Thoracic aorta (tissue), 2 donors: ENCODE measurements at places on chromosomes 2 and 18.

GRCh38 chr2:178892751-178893625 is 85.8 kb upstream of the TTN start:
- DNase-seq = no peak

- no peak for DNase-seq
Measured at GRCh38 chr2:193907561-193907960, 1712.8 kb upstream of the TMEFF2 start.

GRCh38 chr2:71277536-71278103 is 50.7 kb upstream of the PAIP2B start:
- no peak for DNase-seq

DNA sequence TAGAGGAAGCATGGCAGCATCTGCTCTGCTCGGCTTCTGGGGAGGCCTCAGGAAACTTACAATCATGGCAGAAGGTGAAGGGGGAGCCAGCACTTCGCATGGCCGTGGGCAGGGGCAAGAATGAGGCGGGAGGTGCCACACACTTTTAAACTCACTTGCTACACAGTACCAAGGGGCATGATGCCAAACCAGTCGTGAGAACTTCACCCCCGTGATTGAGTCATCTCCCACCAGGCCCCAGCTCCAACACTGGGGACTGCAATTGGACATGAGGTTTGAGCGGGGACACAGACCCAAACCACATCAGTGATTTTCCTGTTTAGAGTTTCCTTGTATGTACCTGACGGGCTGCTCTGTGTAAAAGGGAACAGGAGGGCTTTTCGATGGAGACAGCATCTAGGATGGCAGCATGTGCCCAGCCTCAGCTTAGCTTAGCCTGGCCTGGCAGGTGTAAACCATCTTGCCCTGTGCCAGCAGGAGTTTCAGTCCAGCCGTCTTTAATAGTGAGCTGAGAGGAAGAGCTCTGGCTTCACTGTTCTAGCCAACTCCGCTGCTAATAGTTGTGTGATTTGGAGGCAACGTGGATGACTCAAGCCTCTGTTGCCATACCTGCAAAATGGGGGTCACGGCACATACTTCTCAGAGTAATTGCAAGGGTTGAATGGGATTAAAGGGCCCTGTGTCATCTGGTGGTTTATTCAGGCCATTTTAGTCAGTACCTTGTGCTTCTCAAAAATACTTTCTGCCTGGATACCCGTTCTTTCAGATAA is 101.8 kb downstream of the ASAP2 start:
- DNase-seq = no peak

DNA sequence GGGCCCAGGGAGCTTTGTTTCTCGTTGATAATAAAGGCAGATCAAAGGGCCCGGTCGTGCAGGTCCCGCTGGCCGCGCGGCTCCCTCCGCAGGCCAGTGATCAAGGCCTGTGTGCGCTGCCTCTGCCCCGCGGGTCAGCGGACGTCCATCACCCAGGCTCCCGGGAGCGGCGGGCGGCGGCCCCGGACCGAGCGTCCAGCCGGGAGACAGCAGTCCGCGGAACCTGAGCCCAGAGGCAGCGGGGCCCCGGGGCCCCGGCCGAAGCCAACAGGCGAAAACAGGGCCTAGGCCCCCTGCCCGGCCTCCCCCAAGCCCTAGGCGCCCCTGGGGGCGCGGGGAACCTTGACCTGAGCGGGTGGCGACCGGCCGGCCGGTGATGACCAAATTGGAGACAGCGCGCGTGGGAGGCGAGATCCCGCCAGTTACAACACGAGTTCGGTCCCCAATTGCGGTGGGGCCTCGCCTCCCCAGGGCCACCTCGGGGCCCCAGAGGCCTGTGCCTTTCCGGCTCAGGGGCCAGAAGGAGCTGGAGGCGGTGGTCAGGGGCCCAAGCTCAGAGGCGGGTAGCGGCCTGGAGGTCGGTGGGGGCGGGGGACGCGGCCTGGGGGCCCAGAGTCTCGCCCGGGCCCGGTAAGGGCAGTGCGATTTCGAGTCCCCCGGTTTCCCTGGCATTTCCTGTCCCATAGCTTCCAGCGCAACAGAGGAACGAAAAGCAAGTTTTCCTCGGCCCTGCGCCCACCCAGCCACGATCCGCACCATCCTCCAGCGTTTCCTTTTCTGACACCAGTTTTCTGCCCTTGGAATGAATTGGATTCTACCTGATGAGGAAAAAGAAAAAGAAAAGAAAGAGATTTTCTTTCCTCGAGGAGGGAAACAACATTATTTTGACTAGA is 5.9 kb downstream of the SP9 start:
- no peak for DNase-seq

- DNase-seq = no peak
Measured at GRCh38 chr2:229571243-229571642, 143.1 kb downstream of the DNER start.

- no peak for DNase-seq
Measured at GRCh38 chr2:205675861-205676516, 6.3 kb upstream of the NRP2 start.

GRCh38 chr2:96323849-96324248 is 1.3 kb upstream of the ITPRIPL1 start:
- DNase-seq = no peak

DNA sequence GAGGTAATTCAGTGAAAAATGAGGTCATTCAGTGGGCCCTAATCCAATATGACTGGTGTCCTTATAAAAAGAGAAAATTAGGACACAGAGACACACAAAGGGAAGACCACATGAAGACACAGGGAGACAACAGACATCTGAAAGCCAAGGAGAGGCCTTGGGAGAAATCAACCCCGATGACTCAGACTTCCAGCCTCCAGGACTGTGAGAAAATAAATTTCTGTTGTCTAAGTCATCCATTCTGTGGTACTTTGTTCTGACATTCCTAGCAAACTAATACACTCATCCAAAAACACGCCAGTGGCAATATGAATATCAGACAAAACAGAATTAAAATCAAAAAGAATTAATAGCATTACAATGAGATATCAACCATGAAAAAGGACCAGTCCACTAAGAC is 303.7 kb downstream of the SS18 start:
- DNase-seq = no peak

GRCh38 chr18:63186520-63187222 is 132.9 kb downstream of the BCL2 start:
- no peak for DNase-seq

DNA sequence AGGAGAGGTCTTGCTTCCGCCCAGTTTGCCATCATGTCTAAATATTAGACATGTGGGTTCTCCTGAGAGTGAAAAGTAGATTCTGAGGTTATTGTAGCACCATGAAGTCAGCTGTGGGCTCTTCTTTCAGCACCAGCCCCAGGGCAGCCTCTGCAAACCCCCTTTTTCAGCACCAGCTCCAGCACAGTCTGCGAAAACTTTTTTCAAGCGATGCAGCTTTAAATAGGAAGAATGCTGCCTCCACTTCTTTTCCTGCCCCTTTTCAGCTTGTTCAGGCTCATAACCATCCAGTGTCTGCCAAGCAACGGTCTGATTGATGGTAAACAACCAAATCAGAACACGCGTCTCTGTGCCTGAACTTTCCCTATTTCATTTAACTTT is at the start of gene COL5A2:
COL5A2 (minus strand) TSS at position 192 of the 381 bp plus-strand sequence; CDS start at position 35, 157 bp downstream.
- peak; percentile 4 for DNase-seq

- DNase-seq = no peak
Measured at GRCh38 chr2:175984846-175985245, 17.2 kb downstream of the LNPK start.

DNA sequence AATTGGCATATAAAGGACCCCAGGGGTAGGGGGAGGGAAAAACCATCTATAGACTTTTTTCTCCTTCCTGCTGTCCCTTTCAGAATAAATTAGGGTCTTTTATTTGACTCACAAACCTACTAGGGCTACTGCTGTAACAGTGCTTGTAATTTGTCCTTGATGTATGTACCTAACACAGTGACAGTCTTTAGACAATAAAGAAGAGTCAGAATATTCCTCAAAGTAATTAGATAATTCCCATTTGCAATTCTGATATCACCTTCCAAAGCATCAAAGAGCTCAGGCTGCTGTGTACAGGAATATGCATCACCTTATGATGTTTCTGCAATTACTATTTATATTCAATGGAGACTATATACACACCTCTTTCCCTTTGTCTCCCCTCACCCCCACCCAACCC is 161.7 kb downstream of the MREG start:
- no peak for DNase-seq

- no peak for DNase-seq
Measured at GRCh38 chr2:162149466-162149865, 2.6 kb downstream of the GCG start.

GRCh38 chr2:108330979-108331378 is 42.3 kb downstream of the SULT1C2 start:
- DNase-seq = no peak

DNA sequence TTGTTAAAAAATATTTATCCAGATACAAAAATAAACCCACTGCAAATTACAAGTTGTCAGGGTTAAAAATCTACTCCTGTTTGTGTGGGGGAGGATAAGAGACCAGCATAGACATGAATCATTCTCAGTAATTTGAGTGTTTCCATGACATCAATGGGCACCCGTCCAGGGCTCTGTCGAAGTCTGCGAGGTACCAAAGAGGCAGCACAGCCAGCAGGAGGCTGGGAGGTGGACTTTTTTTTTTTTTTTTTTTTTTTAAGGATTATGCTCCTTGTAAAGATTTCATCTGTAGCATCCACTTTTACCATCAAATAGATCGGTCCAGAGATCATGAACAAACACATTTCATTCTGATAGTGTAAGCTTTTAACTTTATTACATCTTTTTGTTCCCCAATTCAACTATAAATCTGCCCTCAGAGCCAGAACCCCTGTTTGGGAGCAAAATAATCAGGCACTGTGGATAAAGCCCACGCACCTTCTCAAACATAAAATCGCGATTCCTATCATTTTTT is 182.0 kb downstream of the TCF4 start:
- peak; percentile 69 for DNase-seq

DNA sequence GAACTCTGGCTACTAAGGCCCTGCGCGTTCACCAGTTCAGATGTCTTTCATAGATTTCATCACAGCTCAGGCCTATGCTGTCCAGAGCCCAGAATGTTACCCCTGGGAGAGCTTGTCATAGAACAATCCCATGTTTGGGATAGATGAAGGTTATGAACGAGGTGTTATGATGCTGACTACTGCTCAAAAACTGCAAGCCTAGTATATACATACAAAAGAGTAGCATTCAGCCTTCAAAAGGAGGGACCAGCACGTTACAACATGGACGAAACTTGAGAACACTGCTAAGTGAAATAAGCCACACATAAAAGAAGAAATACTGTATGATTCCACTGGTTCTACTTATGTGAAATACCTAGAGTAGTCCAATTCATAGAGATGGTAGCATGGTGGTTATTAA is 401.9 kb downstream of the NBAS start:
- DNase-seq = no peak

DNA sequence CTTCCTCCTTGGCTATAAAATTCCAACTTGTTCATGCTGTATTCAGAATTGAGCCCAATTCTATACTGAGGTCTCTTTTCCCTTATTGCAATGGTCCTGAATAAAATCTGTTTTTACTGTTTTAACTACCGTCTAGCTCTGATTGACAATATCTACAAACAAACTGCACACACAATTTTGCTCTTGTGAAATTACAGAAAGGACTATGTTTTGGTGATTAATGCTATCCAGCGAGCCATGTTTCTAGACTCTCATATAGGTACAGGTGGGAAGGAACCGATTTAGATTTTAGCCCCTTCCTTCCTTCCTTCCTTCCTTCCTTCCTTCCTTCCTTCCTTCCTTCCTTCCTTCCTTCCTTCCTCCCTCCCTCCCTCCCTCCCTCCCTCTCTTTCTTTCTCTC is 254.4 kb downstream of the SLC4A3 start:
- DNase-seq = no peak

GRCh38 chr2:21231985-21232384 is 108.2 kb downstream of the TDRD15 start:
- DNase-seq = no peak

GRCh38 chr2:134079373-134079772 is 174.5 kb upstream of the MGAT5 start:
- no peak for DNase-seq
